Stomach (tissue), 19 donors: ENCODE measurements at places on chromosomes 5 and 9. TPM values are rescaled to one million over a fixed set of nuclear protein-coding genes. Genes with fewer than 3 reads are reported as not detected.

Gene TNFAIP8
- 14.9 TPM for polyA plus RNA-seq

- DNase-seq = no peak
Observed at GRCh38 chr5:59299006-59299405, 594.5 kb downstream of the PDE4D start.

- peak; percentile 25 for DNase-seq
Observed at GRCh38 chr9:108300306-108301287, 555.2 kb downstream of the ACTL7B start.

Gene ROPN1L
- polyA plus RNA-seq = 0.31 TPM

DNA sequence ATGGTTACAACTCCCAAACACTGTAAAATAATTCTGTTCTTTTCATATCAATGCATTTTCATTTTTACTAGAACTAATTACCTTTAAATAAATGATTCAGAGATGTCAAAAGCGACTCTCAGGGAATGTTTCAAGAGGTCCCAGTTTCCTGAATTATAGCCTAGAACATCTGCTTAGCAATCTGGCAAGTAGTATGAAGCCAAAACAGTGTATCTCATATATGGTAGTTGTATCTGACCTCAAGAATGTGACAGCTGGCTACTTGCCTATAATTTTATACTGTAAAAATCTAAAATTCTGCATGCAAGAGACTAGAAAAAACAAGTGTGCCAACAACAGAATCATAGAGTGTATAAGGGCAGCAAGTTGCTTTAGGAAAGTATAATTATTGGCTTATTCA is 187.7 kb upstream of the POU5F2 start:
- DNase-seq = no peak

DNA sequence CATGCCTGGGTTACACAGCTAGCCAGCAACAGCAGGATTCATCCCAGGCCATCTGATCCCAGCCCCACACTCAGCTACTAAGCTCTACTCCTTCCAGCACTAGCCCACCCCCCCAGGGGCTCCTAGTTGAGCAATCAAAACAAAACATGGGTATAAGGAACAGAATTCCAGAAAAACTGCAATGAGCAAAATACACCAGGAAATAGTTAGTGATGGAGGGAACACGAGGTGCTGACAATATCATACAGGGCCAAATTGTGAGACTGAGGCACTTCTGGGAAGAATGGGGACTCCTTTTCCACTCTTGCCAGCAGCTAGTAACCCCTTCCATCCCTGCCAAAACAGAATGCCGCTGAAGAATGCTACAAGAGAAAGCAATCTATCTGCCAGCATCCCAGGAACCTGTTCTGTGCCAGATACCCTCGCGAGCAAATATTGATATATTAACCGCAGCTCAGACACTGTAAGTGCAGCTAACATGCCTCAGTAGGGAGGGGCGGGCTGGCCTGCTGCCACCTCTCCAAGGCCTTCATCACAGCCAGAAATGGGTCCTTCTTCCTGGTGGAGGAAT is 161.4 kb downstream of the SLIT3 start:
- peak; percentile 97 for DNase-seq

Gene ATP10B
- 1.6 TPM for polyA plus RNA-seq

- DNase-seq = no peak
Observed at GRCh38 chr5:170493028-170493820, 10.6 kb upstream of the KCNIP1 start.

Gene SYK
- 16.8 TPM for polyA plus RNA-seq

Gene DNM1
- polyA plus RNA-seq = 3.5 TPM
